ENCODE measurements at places on chromosomes 1 and 21.

DNA sequence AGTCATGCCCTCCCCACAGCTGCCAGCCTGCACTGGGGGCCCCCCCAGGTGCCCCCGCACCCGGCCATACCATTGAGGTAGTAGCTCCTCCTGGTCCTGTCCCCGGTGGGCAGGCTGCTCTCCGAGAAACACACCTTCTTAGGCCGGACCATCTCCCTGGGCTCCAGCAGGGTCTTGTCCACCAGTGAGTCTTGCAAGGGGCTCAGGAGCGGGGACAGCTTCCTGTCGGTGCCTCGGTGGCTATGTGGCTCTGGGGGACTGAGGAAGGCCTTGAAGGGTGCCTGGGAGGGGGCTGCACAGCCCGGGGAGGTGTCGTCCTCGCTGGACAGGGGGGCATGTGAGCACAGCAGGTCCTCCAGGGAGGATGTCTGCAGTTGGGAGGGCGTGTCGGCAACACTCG, 12.9 kb upstream of the FTCD start:
- DNase-seq = no peak

- DNase-seq = no peak
Observed at GRCh38 chr1:221696718-221697461, 45.0 kb downstream of the DUSP10 start.

DNA sequence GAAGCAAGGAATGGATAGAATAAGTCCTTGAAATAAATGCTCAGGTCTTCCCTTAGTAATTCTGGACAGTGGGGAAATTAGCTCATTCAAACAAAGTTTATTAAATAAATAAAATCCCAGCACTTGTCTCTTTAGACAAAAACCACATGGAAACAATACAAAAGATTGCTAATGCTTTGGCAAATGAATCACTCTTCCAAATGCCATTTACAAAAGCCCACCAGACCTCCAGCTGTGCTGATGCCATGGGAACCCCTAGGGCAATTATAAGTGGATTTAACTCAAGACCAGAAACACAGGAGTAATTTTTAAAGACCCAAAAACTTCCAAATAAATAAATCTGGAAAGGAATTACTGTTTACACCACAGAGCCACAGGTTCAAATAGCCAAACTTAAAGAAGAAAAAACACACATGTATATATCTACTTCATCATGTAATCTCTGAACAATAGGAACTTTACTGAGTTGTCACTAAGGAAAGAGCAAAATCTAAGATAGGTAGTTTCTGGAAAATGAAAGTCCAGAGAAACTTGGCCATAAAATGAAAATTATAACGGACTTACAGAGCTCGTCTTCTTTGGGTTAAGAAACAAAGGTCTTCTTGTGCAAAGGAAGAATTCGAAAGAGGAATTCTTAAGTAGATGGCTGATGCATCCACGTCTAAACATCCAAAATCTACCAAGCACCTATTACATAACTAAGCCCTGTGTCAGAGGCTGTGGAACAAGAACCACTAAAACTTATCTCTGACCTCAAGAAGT, 399.4 kb downstream of the SMYD3 start:
- no peak for DNase-seq

DNA sequence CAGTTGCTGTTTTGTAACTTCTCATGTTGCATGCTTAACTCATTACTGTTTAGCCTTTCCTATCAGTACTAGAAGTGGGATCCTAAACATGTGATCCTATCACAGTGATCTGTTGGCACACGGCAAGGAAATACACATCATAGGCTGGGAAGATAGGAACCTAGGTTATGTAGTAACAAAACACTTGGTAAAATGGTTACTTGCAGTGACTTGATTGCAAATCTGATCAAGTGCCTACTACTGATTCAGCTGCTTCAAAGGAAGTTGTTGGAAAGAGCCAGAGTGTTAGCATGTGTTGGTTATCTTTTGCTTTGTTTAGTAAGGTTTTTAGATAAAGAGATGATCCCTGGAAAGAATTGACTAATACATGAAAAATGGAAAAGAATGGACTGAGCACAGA, 8.9 kb upstream of the VASH2 start:
- DNase-seq = no peak

DNA sequence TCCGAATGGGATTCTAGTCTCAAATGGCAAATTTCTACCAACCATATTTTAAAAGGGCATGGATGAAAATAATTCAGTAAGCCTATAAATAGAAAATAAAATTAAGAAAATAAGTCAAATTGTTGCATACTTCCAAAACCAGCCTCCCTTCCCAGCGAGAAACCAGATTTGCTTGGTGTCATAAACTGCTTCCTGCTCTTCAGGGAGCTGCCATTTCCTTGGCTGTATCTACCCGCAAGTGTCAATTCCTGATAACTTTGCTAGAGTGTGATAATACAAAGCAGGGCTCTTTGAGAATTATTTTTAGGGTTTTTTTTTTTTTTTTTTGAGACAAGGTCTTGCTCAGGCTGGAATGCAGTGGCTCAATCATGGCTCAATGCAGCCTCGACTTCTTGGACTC, 62.3 kb downstream of the S1PR1 start:
- DNase-seq = no peak

DNA sequence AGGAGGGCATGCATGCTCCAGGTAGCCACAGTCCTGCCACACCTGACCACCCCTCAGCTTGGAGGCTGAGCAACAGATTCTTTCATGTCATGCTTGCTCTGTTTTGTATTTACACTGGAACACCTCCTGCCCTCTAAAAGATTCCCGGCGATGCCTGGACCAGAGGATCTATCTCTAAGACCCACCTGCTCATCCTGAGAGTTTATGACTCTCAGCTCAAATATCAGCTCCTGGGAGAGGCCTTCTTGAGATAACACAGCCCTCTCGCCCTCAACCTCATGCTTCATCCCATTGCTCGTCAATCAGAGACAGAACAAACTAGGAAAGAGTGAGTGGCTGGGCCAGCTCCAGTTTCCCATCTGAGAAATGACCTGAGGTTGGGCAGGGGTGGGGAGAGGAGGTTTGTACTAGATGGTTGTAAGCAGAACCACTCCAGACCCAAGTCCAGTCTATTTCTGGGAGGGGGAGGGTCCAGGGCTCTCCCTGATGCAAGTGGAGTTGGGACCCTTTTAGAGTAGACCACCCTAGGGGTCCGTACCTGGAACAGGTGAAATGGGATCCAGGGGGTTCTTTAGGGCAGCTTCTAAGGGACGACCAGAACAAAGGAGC, 524.5 kb downstream of the MATN1 start:
- DNase-seq = no peak

DNA sequence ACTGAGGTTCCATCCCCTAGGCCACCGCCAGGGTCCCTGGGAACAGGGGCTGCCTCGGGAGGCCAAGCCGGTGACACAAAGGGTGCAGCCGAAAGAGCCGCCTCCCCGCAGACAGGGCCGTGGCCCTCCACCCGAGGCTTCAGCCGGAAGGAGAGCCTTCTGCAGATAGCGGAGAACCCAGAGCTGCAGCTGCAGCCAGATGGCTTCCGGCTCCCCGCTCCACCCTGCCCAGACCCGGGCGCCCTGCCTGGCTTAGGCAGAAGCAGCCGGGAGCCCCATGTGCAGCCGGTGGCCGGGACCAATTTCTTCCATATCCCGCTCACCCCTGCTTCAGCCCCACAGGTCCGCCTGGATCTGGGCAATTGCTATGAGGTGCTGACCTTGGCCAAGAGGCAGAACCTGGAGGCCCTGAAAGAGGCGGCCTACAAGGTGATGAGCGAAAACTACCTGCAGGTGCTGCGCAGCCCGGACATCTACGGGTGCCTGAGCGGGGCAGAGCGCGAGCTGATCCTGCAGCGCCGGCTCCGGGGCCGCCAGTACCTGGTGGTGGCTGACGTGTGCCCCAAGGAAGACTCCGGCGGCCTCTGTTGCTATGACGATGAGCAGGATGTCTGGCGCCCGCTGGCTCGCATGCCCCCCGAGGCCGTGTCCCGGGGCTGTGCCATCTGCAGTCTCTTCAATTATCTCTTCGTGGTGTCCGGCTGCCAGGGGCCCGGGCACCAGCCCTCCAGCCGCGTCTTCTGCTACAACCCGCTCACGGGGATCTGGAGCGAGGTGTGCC, 1.4 kb downstream of the KLHDC7A start:
- no peak for DNase-seq

DNA sequence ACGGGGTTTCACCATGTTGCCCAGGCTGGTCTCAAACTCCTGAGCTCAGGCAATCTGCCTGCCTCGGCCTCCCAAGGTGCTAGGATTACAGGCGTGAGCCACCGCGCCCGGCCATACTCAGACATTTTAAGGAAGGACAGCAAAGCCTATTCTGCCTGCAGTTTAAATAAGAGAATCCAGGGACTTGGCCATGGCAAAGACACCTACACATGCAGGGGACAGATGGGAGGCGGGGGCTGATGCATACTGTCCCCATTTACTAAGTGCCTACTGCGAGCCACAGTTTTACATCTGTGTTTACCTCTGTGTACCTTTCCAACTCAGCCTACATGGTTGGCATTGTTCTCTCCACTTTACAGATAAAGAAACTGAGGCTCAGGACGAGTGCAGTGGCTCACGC, 25.4 kb downstream of the LDLRAD2 start:
- DNase-seq = no peak

DNA sequence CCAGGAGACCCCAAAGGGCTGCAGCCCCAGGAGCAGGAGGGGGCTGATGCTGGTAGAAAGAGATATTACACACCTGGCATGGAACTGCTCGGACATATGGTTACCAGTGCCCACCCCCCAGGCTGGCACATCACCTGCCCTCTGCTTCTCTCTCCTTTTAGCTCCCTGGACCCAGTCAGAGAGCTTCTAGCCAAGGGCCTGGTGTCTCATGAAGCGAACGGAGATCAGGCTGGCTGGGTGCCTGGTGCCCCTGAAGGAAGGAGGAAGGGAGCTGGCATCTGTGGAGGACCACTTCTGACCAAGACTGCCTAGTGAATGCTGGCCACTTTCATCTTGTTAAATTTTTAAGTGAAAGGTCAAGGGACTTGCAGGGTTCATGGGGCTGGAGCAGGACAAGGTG, 53.1 kb downstream of the FOXO6 start:
- DNase-seq = no peak

- no peak for DNase-seq
Observed at GRCh38 chr1:91733108-91733710, 152.7 kb downstream of the TGFBR3 start.

DNA sequence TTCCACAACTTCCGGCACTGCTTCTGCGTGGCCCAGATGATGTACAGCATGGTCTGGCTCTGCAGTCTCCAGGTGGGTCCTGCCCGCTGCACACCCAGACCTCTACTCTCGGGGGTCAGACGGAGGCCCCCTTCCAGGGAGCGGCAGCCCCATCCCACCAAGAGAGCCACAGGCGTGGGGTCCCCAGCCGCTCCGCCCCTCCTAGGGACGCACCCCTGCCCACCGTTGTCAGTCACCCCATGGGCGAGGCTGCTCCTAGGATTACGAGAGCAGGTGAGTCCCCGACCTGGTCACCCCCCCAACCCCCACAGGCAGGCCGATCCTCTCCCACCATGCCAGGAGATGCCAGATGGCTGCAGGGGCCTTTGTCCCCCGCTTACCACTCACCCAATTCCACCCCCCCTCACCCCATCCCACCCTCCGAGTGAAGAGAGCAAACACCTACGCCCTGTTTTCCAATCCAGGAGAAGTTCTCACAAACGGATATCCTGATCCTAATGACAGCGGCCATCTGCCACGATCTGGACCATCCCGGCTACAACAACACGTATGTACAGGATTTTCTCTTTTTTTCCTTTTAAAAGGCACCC, 107.0 kb downstream of the PDE9A start:
- DNase-seq = no peak

GRCh38 chr1:24742090-24742938, 2.9 kb upstream of the CLIC4 start:
- no peak for DNase-seq

DNA sequence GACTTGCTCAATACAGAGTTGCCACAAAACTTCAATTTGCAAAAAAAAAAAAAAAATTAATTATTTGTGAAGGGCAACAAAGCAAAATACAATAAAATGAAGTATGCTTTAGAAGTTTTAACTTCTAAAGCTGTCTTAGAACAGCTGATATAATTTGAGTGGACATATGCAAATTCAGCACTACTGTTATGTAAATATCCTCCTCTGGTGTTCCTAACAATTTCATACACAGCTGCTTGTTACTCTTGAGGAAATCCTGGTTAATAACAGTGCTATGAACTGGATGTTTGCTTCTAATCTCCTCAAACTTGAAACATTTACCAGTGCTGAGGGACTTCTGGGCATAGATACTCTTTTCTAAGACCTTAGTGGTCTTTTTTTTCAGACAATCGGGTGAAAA, 69.6 kb upstream of the COL24A1 start:
- no peak for DNase-seq

- DNase-seq = no peak
Observed at GRCh38 chr1:222523852-222524251, 24.1 kb downstream of the HHIPL2 start.

- DNase-seq = no peak
Observed at GRCh38 chr21:42746240-42746592, 92.8 kb downstream of the PDE9A start.
